ENCODE measurements at places on chromosomes 12 and 14.

DNA sequence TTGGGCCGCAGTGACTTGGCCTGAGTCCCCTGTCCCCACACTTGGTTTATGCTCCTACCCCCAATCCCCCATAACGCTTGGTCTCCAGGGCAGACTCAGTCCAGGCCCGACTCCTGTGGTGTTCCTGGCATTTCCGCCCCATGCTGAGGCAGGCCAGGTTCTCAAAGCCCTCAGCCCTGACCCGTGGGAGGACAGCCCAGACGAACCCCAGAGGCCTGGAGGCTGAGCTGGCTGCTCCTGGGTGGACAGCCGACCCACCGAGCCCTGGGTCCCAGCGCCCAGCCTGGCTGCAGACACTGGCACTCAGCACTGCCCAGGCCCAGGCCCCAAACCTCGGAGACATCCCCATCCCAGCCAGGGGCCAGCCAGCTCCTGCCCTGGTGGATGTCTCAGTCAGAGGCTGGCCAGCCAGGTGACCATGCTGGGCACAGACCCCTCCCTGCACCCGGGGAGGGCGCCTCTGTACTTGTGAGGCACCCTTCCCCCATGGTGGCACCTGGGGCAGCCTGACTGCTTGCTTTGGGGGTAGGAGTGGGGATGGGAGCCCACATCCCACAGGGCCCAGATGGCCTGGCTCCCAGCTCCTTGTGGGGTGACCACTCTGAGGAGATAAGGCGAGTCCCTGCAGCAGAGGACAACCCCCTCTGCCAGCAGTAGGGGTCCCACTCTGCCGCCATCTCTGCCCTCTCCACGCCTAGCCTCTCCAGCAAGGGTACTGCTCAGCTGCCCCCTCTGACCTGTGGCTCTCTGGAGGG, 1.4 kb downstream of the PLD4 start:
- DNase-seq: no peak

GRCh38 chr12:94272280-94272679, 123.9 kb downstream of the PLXNC1 start:
- no peak for DNase-seq

DNA sequence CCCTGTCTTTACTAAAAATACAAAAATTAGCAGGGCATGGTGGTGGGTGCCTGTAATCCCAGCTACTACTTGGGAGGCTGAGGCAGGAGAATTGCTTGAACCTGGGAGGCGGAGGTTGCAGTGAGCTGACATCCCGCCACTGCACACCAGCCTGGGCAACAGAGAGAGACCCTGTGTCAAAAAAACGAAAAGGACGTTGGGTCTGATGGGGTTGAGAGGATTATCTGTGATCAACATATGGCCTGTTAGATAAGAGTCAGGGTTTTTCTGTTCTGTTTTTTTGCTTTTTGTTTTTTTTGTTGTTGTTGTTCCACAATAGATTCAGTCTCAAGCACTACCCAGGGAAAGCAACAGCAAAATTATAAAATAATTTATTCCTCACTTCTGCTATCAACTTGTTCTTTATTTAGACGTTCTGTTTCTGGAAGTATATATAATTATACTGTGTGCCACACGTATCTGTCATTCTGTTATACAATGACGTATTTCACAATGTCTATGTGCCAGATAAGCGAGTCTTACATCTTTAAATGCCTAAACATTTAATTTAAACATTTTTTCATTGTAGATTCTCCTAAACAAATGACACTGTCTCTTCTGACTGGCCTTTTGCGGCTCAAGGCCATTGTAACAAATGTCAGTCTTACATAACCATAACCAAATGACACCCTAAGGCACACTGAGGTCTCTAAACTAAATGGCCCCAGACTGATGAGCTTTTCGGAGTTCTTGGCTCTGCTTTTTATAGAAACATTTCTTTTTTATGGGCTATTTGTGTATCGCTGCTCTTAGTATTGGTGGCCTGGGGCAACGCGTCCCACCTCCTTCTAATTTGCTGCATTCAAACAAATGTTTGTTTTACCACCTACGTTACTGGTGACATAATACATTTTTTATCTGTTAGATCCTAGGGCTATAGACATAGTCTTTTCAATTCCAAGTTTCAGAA, 7.2 kb upstream of the P2RX4 start:
- no peak for DNase-seq

DNA sequence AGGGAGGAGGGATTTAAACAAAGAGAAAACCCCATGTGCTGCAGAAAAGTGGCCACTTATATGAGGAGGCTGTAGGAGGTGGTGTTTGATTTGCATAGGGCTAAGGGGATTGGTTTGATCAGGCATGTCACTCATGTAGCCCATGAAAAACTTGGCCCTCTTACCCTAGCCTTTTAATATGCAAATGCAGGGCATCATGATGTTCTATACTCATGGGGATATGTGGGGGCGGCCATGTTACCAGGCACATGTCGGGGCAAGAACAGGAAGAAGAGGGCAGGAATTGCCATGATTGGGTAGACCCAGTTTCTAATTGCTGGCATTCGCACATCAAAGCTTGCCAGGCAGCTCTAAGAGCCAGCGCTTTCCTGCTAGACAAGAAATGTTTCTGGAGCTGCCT, 28.8 kb downstream of the KLRK1 start:
- peak; percentile 38 for DNase-seq

DNA sequence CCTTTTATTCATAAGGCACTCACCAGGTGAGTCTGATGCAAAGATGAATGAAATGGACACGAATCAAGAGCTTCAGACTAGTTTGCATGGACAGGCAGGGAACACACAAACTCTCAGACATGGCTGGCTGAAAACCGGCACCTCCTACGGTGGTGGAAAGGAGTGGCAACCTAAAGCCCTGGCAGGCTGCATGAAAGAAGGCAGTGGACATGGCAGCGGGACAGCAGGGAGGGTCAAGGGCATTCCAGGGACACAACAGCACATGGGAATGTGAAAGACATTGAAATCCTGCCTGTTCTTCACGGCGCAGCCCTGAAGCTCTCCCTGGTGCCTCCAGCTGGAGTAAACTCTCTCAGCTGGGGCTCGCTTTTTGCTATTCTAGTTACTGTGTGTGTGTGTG, 16.6 kb upstream of the LRTM2 start:
- DNase-seq: no peak

DNA sequence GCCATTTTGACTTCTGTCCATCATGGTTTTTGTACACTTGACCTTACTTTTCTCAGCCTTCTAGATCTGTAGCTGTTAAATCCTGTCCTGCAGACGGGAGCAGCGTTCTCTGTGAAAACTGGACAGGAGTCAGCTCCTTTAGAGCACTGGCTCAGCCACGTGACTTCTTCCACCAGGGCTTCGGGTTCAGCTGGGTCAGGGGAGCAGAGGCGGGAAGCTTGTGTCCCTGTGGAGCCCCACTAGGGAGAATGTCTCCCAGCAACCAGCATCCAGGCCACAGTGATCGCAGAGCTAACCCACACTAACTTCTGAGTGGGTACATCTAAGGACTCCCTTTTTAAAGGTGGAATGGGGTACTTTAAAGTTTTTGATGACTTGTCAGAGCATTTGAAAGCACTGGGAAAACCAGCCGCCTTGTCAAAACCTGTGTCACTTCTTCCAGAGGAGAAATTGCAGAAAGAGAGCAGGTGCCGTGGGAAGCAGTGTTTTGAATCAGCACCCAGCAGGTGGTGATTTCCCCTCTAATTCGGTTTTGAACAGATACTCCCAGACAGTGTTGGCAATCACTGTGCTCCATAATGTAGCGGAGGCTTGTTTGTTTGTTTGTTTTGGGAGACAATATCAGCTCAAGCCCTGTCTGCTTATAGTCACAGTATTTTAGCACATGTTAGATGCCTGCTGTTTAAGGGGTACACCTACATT, 17.9 kb downstream of the DERA start:
- peak; percentile 2 for DNase-seq

DNA sequence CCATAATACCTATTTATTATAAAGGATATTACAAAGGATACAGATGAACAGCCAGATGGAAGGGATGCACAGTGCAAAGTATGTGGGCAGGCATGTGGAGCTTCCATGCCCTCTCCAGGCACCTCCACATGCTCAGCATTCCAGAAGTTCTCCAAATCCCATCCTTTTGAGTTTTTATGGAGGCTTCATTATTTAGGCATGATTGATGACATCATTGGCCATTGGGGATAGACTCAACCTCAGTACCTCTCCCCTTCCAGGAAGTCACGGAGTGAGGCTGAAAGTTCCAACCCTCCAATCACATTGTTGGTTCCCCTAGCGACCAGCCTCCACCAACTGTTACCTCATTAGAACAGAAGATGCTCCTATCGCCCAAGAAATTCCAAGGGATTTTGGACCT, 156.4 kb downstream of the ATP23 start:
- DNase-seq: no peak

- no peak for DNase-seq
Measured at GRCh38 chr14:104072586-104072985, 12.9 kb upstream of the ASPG start.

- no peak for DNase-seq
Measured at GRCh38 chr12:108653082-108653516, 19.4 kb upstream of the SELPLG start.

DNA sequence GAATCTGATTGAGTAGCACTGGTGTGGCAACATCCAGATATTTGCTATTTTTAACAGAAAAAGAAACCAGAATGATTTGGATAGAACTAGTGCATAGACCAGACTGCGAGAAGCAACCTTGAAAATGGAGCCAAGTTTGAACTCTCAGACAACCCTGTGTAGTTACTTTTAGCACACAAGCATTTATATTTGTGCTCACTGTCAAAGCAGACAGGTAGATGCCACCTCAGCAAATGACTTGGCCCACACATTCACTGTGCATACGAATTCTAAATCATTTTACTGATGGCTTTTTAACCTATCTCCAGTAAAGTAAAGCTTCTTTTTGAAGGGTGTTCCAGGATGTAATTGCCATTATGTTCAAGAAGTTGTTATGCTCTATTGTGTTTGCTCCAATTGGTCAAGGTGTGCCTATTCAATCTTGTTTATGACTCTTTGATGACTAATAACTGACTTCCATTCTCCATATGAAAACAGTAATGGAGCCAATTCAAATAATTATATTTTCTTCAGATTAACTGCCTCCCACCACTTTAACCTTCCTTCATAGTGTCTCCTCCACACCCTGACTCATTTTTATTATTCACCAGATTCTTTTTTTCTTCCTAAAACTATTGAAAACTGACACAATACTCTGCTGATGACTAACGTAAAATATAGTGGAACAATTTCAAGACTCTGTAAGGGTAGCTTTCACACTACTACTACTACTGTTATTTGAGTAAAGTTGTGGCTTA, 138.5 kb downstream of the CCER1 start:
- DNase-seq: no peak

GRCh38 chr12:11543457-11544158, 105.9 kb upstream of the ETV6 start:
- DNase-seq: no peak

GRCh38 chr12:106950591-106950990, 5.1 kb upstream of the TMEM263 start:
- no peak for DNase-seq

GRCh38 chr12:20415641-20416040, 47.3 kb downstream of the PDE3A start:
- DNase-seq: no peak

DNA sequence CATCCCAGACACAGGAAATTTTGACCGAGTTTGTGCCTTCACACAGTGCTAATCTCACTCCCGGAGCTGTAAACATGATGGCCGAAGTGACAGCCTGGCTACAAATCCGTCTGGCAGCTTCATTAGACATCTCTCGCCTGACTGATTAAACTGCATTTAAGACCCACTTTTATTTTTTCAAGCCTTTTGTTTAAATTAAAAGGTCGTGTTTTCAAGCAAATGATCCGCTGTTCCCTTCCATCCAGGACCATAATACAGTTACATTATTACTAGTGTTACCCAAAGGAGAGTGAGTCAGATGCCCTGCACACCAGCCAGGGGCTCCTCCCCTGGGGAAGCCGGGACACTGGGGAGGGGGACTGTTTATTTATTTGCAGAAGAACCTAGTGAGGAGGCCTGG, 200.2 kb downstream of the EXOC5 start:
- DNase-seq: no peak

Measured in hippocampal formation (tissue), 2 donors.